Right atrium auricular region (tissue), 2 donors: ENCODE measurements at places on chromosomes 1 and 21.

GRCh38 chr1:228037401-228038386 is 30.9 kb downstream of the WNT3A start:
- no peak for DNase-seq

GRCh38 chr1:185895208-185895900 is 161.2 kb downstream of the HMCN1 start:
- no peak for DNase-seq

DNA sequence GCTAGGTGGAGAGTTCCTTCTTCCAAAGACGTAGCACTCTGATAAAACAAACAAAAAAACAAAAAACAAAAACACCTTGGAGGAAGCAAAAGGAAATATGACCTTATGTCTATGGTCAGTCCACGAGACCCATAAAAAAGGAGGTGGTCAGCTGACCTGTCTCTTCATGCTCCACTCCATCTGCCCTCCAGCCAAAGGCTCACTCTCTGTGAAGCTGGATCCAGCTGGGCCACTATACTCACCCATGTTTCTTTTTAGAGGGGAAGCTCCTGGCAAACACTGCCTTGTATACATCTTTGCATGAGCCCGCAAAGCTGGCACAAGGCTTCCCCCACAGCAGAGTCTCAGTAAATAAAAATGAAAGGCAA is 126.1 kb upstream of the CACHD1 start:
- DNase-seq = no peak

GRCh38 chr1:230125141-230125540 is 58.1 kb downstream of the GALNT2 start:
- no peak for DNase-seq

DNA sequence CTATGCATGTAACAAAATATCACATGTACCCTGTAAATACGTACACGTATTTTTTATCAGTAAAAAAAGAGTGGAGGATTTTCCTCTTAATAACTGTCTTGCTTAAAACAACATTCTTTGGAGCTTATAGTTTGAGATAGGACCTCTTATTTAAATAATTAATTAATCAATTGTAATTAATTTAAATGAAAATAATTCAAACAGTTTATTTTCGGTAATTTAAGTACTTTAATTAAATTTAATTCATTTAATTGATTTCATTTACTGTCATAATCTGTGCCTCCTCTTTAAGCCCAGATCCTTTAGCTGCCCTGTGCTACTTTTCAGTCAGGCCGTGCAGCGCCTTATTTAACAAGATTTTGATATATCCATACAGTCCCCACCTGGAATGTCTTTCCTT is 427.0 kb downstream of the HLX start:
- DNase-seq = no peak

DNA sequence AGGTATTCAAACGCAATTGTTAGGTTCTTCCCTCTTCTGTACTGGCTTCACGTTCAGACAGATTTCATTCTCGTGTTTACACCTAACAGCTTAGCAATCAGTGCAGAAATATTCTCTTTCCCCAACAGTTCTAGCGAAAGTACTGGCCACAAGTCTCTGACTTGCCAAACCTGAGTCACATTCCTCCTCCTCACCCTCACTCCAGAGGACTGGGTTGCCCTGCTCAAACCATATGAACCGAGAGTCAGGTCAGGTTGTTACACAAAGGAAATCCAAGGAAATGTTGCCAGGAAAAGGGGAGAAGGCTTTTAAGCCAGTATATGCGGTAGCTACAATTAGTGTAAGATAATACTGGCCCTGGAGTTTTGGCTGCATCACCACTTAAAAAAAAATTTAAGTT is 282.5 kb downstream of the RGS7 start:
- DNase-seq = no peak

GRCh38 chr1:202234331-202235002 is 40.9 kb downstream of the LGR6 start:
- DNase-seq = no peak

GRCh38 chr1:83086346-83086745 is 912.6 kb downstream of the TTLL7 start:
- no peak for DNase-seq

DNA sequence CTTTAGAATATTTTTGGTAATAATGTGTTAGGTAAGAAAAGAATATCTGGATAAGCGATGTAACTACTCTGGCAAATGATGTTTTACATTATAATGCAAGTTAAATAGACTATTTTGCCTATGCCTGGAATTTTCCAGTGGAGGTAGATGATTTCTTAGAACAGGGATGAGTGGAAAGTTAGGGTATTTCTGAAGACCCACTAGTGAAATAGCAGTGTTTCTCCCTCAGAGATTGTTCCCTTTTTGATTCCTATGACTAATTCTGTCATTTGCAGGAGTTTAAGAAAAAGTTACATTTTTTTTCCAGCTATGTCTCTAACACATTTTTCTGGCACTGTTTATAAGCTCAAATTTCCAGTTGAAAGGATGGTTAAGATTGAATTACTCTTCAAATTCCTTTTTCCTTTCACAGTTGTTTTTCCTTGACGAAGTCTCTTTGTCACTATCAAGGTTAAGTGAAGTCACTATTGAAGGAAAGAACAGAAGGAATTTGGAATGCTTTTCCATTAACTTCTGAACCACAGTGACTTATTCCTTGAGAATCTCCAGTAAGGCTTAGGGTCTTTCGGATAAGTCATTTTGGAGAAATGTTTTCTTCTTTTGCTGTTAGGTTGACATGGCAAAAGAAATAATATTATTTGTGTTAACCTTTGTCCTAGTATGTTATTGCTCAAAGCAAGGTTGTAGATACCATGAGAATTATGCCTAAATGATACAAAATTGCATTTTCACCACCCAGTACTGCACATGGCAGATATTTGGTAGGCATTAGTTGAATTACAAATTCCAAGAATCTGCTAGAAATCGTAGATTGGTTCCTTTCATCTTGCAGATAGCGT is 42.9 kb upstream of the ZNF326 start:
- DNase-seq = no peak

- no peak for DNase-seq
Measured at GRCh38 chr1:55040083-55040932, 960 bp downstream of the PCSK9 start.

DNA sequence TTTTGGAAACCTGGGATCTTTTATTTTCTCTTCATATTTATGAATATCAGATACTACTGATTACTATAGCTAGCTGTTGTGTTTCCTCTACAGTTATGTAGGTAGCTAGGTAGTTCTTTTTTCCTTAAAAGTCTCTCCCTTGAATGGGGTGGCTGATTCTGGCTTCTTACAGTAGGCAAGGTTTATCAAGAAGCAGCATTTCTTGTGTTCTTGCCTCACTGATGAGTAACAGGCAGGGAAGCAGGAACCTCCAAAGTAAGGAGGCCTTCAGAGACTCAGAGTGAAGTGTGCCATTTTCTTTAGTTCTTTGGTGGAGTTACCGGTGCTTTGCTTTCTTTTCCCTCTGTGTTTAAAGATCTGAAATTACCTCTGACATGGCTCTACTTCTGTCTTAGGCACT is 56.0 kb downstream of the ZMYM4 start:
- DNase-seq = no peak

DNA sequence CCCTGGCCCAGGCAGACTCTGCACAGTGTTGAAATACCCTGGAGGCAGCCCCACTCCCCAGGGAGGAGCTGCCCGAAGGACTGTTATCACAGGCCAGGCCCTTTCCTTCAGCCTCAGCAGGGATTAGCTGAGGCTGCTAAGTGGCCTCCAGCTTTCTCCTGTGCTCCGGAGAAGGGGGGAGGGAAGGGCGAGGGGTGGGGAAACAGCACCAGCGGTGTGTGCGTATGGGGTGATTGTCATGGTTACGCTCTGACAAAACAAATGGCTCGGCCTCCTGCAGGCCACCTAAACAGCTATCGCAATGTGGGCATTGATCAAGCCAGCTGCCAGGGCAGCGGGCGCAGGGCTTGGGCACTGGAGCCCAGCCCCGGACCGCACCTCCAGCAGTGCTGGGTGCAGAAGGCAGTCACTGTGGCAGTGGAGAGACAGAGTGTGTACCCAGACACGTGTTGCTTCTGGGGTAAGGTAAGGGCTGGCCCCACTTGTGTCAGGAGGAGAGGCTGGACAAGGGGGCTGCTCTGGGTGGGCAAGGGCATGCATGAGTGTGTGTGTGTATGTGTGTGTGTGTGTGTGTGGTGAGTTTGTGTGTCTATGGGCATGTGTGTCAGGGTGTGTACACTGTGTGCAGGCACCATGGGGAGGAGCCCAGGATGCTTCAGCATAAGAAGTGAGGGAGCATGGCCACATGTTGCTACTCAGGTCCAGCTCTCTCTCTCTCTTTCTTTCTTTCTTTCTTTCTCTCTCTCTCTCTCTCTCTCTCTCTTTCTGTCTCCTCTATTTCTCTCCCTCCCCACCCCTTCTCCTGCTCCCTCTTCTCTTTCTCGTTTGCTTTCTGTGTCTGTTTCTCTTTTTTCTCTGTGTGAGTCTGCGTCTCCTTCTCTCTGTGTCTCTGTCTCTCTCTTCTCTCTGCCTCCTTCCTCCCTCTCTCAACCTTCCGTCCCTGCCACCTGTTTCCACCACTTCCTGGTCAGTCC is at the start of gene VWA5B1:
Gene VWA5B1, plus strand, starts transcription at position 252 of the 974 bp plus-strand sequence. CDS start 19,727 bp downstream, outside the sequence.
- DNase-seq = no peak

DNA sequence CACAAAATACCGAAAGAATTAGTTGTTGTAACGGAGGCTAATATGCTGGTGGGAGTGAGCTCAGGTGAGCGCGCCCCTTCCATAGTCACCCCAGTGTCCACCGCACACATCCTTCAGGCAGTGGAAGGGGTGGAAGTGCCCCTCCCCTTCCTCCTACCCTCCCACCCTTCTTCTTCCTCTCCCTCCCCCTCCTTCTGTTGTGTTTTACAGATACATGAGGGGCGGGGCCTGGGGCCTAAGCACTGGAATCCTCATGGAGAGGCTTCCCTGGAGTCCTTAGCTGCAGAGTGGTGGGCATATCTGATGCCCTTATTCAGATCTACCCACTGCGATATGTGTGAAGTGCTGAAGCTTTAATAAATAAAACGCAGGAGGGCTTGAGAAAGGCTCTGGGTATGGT is 10.3 kb upstream of the ADARB1 start:
- DNase-seq = no peak

DNA sequence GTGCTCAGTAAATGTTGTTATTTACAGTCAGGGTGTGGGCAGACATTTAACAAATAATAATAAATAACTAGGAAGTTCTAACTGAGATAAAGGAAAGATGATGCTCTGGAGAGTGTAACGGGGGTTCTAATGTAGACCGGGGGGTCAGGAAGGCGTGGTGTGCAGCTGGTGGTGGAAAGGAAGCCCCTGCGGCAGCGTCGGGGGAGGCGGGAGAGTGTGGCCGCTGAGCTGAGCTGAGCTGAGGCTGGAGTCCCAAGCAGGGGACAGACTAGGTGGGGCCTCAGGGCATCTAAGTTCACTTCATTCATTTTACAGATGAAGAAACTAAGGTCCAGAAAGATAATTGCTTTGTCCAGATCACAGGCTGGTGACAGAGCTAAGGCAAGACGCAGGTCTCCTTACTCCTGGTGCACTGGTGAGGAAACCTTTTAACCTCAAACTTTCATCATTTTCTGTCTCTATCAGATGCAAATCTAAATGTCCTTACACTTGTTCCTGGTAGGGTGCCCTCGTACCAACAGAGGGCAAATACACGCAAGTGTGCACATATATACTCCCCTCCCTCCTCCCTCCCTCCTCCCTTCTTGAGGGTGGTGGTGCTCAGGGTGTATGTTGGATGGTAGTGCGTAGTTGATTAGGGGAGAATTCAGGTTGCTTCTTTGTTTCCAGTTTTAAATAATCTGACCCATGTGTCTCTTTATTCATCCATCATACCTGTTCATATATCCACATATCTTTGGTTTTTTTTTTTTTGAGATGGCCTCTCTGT is 44.1 kb downstream of the KIF26B start:
- DNase-seq = no peak

DNA sequence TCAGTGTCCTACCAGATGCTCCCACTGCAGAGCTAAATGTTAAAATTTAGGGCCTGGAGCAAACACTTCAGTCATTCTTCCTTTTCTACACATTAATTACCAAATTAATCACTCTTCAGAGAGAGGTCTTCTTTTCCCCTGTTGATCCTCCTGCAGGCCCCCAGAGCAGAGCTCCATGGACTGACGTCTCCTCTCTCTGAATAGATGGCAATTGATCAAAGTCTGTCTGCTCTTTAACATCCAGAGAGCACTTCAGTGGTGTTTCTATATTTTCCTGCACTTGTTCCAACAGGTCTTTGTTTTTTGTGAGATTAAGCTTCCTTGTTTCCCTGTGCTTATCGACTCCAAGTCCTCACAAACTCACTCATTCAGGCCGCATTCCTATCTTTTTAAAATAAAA is 239.3 kb downstream of the SIPA1L2 start:
- no peak for DNase-seq

DNA sequence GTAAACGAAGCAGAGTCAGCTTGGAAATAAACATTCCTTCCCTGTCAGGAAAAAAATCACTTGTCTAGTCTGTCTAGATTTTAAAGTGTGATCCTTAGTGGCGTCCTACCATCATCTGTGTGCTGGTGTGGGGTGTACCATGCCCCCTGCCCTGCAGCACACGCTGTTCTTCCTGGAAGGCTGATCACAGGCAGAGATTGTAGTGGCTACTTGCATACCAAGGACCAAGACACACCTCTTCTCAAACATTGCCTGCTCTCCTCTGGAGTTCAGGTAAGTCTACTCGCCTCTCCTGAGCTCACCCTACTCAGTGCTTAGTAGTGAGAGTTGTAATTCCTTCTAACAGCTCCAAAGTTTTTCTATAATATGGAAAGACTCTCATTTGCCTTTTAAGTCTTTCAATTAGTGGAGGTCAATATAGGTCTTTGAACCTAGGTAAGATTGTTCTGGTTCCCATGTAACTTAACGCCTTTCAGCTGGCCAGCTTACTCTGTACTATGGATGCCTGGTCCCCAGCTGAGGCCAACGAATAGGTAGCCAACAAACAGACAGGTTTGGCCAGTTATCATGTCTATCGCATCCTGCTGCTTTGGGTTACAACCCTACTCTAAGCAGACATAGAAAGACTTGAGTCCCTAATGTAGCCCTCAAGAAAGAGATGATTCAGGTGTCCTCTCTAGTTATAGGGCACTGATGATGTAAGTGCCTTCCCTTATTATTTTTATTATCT is 55.4 kb downstream of the XCL1 start:
- no peak for DNase-seq

GRCh38 chr1:229059671-229060539 is 211.0 kb upstream of the RAB4A start:
- no peak for DNase-seq

GRCh38 chr1:58573705-58574591 is 3.1 kb downstream of the TACSTD2 start:
- no peak for DNase-seq

- no peak for DNase-seq
Measured at GRCh38 chr1:231040019-231040799, at the start of gene FAM89A. TSS of gene FAM89A (minus strand) at chr1:231040254. CDS start at chr1:231040211, 43 bp downstream.

GRCh38 chr1:175690298-175690697 is 53.1 kb downstream of the TNR start:
- no peak for DNase-seq

- DNase-seq = no peak
Measured at GRCh38 chr1:67451356-67451755, 21.2 kb upstream of the SERBP1 start.

- DNase-seq = no peak
Measured at GRCh38 chr1:102693345-102693744, 415.0 kb downstream of the COL11A1 start.

DNA sequence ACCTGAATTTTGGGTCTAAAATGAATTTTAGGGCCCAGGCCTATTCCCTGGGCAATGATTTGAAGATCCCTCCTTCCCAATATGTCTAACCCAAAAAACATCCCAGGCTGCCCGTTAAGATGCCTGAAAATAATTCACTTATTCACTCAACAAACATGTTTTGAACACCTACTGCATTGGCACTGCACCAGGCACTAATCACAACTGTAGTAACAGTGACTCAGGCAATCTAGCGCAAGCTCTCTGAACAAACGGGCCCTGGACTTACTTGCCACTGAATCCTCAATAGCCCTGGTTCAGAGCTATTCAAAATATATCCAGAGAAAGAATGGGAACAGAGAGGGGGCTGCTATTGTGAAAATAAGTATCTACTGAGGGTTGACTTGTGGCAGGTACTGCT is 4.2 kb downstream of the CD244 start:
- no peak for DNase-seq
